ENCODE measurements at places on chromosomes 7 and 10.

DNA sequence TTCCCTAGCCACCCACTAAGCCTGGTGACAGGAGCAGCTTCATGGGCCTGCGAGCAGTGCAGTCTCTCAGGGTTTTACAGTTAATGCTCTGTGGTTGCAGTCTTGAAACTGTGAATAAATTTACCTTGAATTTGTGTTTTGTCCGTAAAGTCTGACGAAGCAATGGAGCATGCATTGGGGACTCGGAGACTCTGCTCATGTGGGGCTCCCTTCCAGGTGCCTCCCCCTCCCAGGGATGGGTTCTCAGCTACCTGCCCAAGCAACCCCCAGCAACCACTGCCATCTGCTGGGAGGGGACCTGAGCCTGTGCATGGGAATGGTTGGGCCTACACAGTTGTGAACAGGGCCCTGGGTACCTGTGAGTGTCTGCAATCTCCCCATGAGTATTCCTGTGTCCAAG lies 36.3 kb upstream of the IKZF1 start:
- DNase-seq, result no peak

GRCh38 chr10:59606551-59606961 lies 103.1 kb downstream of the SLC16A9 start:
- no peak for DNase-seq

DNA sequence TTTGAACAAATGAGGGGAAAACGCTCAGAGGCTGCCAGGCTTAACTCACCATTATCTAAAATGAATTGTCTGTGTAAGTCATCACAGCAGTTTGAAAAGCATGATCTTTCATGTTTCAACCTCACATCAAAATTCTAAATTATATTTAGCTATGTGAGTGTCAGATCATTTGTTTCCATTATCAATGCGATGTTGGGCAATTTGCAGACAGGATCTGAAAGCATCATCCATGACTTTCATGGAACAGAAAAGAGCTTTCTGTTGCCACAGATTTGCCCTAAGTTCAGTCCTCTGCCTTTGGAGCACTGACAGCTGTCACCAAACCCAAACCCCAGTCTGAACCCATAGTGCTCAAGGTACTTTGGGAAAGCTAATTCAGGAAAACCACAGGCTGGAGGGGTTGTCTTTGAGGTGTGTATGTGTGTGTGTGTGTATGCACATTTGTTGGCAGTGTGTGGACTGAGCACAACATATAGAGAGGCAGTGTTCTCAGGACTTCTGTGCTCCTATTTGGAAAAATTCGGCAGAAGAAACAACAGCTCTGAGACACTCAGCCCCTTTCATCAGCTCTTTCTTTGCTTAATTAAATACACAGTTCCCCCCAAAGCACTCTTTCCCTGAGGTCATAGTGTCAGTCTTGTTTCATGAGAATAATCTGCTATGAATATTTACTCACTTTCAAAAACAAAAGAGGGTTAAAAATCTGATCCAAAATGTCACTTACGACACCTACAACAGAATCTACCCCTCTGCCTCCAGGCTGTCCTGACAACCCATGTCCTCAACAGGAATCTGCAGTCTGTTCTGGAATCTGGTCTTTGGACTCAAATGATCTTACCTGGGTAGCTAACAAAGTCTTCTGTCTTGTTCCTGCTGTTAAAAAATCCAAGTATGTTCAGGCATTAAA lies 188.5 kb upstream of the KLF14 start:
- DNase-seq, result no peak

DNA sequence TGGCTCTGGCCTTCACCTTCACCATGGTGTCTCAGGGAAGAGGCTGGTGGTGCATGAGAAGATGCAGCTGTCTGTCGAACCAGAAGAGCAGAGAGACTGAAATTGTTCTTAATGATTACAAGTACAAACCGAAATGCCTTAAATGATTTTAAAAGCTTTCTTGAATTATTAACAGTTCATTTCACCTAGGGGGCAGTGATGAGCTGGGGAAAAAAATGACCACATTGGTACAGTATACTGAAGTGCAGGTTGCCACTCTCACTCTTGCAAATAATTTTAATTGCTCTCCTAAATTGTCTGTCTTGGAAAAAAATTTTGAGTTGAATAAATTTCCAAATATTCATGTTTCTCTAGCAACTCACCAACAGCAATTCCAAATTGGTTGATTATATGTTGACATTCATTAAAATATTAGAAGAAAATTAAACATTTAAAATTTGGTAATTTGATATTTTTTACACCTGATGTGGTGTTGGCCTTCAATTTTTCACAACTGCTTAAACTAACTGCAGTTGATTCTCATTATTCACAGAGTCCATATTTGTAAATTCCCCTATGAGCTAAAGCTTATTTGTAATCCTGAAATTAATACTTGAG lies 692.6 kb downstream of the ZWINT start:
- no peak for DNase-seq

DNA sequence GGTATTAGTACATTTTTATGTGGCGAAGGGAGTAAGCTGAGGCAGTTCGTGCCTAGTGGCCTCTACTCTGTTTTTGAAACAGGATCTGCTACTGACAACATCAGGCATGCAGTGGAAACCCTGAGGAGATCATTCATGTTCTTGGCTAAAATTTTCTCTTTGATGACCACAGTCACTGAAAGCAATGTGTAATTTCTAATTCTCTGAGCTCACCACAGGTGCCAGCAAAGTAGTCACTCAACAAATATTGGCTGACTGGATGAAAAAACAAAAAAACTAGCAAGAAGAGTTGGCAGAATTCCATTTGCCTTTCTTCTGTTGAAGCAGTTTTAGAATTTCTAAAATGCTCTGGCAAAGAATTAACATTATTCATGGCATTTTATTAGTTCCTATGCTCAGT lies 176.5 kb upstream of the KCTD7 start:
- no peak for DNase-seq

DNA sequence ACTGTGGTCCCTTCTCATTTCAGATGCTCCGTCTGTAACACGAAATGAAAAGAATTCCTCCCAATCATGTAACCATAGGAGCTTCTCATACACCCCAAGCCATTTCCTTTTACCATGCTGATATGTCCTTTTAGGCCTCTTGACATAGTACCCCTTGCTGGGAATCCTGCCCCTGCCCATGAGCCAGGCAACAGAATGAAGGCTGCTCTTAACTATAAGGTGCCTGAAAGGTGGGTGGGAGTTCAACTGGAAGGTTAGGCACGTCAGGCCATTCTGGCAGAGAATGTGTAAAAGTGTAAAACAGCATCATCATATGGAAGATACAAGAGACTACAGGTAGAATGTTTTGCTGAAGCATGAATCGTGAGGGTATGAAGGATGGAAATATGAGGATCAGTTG lies 22.5 kb downstream of the IL2RA start:
- DNase-seq, result no peak

DNA sequence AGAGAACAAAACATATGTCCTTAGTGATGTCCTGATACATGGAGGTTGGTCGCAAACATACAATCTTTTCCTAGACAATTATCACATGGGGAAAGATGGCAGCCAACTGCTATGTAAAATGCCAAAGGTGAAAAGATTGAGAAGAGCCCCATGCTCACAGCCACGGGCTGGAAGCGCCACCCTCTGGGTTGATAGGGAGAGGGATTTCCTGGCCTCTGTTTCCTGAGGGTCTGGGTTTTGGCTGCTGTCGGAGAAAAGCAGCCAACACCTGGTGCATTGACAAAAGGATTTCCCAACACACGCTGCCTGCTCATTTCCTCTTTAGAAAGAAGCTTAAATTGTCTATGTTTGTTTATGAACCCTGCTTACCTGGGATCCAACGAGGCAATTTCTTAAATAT lies 43.8 kb downstream of the ITIH5 start:
- no peak for DNase-seq

GRCh38 chr7:26375726-26376174 lies 84.1 kb downstream of the SNX10 start:
- DNase-seq, result no peak

DNA sequence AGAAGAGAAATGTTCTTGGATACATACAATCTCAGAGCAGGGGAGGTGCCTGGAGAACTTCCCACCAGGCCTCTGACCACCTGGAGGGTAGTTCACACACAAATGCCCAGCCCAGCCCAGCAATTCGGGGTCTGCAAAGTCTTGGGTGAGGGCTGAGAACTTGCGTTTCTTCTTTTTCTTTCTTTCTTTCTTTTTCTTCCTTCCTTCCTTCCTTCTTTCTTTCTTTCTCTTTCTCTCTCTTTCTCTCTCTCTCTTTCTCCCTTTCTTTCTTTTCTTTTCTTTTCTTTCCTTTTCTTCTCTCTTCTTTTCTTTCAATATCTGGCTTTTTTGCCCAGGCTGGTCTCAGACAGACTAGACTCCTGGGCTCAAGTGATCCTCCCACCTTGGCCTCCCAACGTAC lies 22.4 kb downstream of the NPC1L1 start:
- DNase-seq, result no peak

Data from cerebellar nuclear complex (tissue), 1 donor.